ENCODE measurements at places on chromosomes 7 and 10.

- no peak for DNase-seq
Observed at GRCh38 chr10:102814453-102814871, 22.8 kb downstream of the CYP17A1 start.

DNA sequence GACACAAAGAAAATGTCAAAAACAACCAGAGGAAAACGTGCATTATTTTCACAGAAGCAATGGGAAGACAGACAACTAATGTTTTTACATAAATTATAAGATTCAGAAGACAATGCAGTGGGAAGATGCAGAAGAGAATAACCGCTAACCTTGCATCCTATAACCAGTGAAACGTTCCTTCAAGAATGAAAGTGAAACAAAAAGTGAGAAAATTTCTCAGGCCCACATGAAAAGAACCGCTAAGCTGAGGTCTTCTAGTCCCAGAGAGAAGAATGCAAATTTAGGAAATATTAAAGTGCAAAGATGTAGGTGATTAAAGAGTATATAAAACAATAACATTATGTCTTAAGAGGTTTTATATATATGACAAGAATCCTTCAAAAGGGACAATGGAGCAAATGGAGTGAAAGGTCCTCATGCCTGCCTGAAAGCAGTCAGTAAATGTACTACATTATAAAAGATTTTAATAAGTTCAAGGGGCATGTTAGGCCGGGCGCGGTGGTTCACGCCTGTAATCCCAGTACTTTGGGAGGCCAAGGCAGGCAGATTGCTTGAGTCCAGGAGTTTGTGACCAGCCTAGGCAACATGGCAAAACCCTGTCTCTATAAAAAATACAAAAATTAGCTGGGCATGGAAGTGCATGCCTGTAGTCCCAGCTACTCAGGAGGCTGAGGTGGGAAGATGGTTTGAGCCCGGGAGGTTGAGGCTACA is 43.1 kb upstream of the DDC start:
- DNase-seq = no peak

DNA sequence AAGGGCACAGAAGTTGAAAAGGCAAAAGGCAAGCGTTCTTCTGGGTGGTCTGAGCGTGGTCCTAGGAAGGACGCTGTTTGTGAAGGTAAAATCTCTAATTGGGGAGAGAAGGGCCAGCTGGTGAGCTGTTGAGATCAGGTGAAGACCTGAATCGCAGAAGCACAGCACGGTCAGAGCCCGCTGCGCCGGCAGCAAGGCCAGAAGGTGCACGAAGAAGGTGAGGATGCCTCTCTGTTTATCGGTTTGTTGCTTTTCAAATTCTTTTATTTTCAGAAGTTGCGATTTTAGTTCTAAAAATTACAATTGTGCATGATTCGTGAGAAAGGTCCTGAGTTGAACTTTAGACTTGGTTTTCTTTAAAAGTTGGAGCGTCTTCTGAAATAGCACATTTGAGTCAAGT is 247.8 kb upstream of the FOXK1 start:
- no peak for DNase-seq

DNA sequence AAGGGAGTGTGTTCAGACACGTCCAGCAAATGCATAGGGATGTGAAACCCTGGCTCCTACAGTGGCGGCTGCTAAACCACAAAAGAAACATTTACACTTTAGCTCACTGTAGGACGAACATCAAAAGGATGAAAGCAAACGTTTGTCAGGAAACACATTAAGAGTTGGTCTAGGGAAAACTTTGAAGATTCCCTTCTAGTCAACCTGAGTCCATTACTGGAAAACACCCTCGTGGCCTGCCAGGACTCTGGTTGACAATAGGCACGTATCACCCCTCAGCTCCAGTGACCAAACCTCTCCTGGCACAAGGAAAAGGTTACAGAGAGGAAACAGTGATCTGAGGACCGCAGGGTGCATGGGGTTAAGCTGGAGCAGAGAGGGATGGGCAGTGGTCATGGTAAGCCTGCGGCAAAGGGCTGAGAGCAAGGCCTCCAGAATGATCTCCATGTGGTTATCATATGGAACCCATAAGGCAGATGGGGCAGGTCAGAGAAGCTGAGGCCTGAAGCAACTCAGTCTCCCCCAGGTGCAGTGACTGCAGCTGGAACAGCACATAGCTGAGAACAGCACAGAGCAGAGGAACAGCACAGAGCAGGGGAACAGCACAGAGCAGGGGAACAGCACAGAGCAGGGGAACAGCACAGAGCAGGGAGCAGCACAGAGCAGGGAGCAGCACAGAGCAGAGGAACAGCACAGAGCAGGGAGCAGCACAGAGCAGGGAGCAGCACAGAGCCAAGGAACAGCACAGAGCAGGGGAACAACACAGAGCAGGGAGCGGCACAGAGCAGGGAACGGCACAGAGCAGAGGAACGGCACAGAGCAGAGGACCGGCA is 49.9 kb downstream of the CHST15 start:
- peak; percentile 17 for DNase-seq

DNA sequence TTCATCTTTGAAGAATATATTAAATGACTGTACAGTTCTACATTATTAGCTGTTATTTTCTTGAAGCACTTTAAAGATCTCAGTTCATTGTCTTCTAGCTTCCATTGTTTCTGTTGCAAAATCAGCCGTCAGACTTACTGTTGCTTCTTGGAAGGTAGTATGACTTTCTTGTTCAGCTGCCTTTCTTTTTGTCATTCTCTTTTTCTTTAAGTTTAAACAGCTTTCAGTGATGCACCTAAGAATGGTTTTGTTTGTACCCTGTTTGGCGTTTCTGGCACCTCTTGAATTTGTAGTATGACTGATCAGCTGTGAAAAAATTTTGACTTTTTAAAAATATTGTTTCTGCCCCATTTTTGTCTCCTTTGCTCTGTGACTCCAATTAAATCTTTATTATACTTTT is 9.3 kb downstream of the MKLN1 start:
- DNase-seq = no peak

DNA sequence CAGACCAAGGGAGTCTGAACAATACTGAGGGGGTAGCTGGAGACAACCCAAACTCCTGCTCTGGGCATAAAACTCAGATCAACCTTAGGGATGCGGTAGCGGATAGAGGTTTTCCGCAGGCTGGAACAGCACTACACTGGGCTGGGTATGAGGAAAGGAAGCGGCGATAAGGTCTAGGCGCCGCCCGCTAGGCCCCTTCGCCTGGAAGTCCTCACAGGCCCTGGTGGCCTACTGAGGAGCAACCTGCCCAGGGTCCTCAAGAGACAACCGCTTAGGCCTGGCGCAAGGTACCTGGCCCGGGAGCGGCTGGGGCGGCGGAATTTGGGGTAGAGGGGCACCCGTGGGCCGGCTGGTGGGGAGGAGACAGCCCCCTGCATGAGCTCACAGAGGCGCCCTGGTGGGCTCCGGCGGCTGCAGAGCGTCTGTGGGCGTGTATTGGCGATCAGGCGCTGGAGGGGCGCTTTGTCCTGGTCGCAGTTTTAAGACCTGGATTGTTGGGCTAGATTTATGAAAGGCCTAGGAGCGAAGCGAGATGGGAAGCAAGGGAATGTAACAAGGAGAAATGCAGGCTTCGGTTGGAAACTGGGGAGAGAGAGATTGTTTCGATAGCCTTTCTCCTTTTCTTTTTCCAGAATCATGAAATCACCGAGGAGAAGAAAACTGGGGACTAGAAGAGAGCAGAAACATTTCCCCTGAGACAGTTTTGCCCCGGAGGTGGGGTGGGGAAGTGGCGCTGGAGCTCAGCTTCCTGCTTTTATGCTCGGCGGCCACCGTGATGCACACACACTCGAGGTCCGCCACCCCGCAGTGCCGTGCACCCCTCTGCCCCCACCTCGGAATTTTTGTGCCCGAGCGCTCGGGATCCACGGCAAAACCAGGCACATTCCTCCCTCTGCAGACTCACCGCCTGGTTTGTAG is 2.4 kb upstream of the NKX2-3 start:
- no peak for DNase-seq

- DNase-seq = no peak
Observed at GRCh38 chr10:79139124-79139835, 70.5 kb downstream of the ZMIZ1 start.

GRCh38 chr10:119408969-119409371 is 133.5 kb downstream of the RGS10 start:
- no peak for DNase-seq

DNA sequence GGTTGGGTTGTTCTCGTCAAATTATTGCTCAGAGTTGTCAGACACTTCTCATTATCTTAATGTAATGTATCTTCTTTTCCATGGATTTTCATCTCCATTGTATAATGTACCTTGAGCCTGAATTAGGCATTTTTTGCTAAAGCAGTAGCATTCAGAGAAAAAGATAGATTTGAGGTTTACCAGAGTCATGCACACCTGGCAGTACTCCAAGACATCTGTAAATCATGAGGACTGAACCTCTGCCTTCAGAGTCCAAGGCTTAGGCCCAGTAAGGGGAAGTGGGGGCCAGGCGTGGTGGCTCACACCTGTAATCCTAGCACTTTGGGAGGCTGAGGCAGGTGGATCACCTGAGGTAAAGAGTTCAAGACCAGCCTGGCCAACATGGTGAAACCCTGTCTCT is 624.3 kb upstream of the MBL2 start:
- DNase-seq = no peak

DNA sequence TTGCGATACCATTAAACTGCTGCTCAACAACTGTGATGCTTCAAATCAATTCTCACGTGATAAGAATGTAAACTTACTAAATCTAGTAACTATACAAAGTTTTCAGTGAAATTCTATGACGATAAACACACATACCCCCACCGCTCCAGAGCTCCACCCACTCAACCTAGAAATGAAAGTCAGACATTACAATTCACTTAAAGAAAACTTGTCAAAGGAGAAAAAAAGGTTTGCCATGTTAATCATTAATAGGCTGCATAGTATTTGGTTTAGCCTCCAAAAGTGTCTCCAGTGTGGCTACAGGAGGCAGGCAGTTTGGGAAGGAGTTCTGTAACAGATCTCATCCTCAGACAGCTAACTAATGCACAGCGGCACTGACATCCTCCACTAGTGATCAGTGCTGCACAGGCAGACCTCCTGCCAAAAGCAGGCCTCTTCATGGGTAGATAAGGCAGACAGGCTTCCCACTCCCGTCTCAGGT is 3.1 kb downstream of the HERPUD2 start:
- peak; percentile 48 for DNase-seq

DNA sequence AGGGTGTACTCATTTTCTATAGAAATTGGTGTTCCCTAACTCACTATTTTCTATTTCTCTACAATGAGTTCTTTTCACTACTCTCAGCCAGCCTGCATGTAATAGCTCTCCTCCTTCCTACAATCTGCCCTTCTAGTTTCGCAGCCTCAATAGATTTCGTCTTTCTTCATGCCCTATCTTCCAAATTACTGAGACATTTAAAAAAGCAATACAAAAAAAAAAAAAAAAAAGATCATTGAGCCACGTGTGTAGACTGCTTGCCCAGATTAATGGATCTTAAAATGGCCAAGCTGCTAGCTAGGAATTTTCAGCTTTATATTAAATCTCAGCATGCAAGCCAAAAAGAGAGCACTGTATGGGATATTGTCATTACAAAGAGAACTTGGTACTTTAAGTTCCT is 55.5 kb downstream of the ZNF277 start:
- no peak for DNase-seq

- DNase-seq = no peak
Observed at GRCh38 chr7:129797214-129797789, 155.5 kb downstream of the UBE2H start.

DNA sequence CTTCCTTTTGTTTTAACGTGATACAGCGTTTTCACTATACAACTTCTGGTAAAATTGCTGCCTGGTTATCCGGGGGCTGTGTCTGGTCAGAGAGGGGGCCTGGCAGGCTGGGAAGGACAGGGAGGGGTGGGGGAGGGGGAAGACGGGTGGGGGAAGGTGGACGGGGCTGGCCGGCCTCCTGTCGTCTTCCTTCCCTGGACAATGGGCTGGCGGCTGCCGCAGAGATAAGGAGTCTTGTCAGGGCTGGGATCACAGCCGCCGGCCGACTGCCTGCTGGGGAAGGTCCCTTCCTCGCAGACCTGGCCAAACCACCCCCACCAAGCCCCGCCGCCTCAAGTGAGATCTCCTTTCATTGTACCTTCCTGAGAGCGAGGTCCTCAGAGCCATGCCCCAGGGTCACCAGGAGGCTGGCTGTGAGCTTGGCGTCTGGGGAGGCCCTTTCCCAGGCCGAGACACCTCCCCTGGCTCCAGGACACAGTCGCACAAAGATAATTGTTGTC is 151.2 kb upstream of the TNRC18 start:
- no peak for DNase-seq
